ENCODE measurements at places on chromosomes 7 and 10.
A peak's percentile ranks its signal among the peaks of the same experiment; 100 is the strongest.

DNA sequence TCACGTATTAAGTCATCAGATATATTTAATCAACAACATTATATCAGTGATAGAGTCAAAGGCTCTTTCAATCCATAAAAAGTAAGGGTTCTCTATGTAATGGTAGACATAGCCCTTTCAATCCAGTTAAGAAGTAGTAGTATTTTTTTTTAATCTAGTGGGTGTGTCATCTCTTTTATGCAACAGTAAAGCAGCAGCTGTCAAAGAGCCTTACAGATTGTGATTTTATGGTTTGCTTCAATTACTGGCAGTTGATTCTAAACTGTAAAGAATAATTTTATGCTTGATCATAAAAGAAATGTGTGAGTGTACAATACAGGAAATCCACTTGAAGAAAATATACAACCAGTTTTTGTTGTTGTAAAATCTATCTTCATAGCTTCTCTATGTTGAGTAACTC lies 902.6 kb upstream of the MBL2 start:
- DNase-seq: no peak

DNA sequence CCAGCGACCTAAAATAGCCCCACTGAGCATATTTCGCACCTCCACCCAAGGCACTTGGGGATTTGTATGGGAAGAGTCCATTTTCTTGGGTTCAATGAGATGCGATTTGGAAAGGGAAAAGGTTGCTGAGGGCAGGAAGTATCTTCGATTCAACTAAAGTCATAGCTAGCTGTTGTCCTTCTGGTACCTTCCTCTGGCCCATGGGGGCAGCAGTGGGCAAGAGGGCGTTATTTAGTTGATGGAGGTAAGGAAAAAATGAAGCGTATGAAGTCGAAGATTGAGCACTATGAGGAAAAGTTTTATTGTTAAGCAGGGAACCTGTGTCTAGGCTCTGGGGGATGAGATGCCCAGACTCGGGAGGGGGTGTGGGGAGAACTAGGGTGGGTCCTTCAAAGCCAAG lies 135.4 kb downstream of the EVX1 start:
- no peak for DNase-seq

DNA sequence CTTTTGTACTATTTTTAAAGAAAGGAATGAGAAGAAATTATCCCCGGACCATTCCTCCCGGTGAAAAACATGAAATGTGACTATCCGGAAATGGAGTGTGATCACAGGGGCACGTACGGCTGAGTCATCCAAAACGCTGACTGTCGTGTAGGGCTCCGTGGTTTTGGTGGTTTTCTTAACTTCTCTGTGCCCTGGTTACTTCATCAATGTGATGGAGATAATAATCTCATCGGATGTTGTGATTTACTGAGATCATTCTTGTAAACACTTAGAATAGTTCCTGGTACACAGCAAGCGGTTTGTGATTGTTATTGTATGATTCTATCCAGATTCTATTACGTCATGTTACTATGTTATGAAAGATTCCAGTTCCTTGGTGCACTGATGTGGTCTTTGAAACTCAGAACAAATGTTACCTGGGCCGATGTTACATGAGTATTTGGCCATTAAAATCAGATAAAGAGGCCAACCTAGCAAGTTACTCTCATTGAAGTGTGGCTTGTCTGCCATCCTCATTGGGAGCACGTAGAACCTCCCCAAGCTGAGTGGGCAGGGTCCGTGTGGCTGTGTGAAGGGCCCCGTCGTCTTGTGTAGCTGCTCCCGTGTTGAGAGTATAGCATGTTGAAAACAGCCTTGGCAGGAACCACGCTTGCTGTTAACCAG lies 99.5 kb downstream of the CAMK1D start:
- peak; percentile 69 for DNase-seq

- DNase-seq: no peak
Observed at GRCh38 chr7:10521306-10521705, 452.4 kb upstream of the PHF14 start.

DNA sequence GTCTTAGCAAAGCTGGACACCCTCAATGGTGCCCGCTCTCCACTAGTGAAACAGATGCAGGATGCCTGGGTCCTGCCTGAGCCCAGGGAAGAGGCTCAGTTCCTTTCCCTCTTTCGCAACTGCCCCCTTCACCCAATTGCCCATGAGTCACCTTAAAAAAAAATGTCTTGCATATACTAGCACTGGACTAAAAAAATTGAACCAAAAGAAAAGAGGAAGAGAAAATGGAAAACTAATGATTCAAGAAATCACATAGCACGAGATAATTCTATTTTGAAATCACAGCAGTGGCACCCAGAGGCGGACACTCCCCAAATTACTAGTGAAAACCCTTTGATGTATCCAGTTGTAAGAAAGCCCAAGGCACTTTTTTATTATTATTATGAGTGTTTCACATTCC lies 972.5 kb downstream of the LRMDA start:
- no peak for DNase-seq

DNA sequence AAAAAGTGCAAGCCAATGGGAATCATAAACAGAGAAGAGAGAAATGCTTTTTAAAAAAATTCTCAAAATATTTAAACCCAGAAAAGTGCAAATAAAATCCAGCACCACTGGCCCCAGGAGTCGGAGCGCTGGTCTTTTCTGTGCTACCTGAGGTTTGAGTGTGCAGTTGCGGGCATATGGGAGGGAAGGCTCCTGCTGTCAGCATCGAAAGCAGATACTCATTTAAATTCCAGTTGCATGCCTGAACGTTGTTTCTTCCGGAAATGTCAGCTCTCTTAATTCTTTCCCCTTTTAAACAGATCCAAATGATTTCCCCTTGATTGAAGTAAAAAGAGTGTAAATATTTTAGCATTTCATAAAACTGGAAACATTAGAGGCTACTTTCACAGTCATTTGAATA lies 240.5 kb upstream of the GPR26 start:
- no peak for DNase-seq

GRCh38 chr7:28774261-28774988 lies 183.7 kb downstream of the TRIL start:
- DNase-seq: no peak

DNA sequence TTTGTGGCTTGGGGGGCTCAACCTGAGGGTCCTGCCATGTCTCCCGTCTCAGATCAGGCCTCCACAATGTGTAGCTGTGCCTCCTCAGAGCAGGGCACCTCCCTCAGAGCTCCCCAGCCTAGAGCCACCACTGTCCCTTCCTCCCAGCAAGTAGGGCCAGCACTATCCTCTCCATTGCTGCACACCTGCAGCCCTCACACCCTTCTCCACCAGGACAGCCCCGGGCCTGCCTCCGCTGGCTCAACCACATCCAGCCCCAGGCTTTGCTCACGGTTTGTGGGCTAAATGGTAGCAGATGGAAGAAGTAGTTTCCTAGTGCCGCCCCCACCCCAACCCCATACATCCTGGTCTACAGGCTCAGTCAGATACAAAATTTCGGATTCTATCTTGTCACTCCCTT lies 10.1 kb downstream of the NFKB2 start:
- no peak for DNase-seq

GRCh38 chr7:121558288-121558687 lies 162.2 kb upstream of the FAM3C start:
- no peak for DNase-seq

DNA sequence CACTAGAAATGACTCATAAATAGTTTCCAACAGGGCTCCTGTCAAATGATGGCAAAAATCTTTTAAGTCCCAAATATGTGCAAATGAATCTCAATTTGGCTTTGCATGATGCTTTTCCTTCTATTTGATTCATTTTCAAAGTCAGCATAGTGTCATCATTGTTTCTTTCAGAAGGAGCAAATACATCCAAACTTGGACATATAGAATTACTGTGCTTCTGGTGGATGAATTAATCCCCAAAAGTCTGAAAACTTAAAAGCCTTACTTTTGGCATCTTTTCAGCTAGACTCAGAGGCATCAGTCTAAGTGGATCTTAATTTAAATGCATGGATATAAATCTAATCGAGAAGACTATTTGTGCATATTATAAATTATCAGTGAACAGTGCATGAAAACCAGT lies 578.1 kb upstream of the FZD8 start:
- DNase-seq: no peak

DNA sequence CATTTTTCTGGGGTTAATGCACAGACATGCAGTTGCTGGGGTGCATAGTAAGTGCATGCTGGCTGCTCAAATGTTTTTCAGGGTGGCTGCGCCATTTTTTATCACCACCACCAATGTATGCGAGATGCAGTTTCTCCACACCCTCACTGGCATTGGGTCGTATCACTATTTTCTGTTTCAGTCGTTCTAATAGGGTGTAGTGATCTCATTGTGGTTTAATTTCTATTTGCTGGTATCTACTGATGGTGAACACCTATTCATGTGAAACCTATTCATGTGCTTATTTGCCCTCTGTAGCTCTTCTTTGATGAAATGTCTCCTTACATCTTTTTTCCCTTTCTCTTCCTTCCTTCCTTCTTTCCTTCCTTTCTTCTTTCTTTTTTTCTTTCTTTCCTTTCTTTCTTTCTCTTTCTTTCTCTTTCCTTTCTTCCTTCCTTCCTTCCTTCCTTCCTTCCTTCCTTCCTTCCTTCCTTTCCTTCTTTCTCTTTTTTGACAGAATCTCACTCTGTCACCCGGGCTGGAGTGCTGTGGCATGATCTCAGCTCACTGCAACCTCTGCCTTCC lies 84.3 kb downstream of the ELFN1 start:
- DNase-seq: no peak

GRCh38 chr10:33211106-33211878 lies 123.2 kb downstream of the NRP1 start:
- no peak for DNase-seq

DNA sequence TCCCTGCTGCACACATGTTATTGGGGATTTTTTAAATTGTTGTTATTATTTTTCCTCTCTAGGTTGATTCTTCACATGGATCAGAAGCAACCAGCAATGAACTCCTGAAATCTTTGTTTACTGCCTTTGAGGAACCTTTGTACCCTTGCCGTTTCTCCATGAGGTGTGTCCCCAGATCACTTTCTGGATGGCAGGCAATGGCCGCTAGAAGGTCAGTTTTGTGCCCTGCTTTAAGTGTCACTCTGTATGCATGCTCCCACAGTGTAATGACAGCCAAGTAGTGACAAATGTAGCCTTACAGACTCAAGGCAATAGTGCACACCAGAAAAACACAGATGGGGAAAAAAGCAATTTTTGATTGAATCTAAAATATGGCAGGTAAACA lies 47.7 kb upstream of the NRP1 start:
- DNase-seq: no peak

- no peak for DNase-seq
Observed at GRCh38 chr10:60382946-60383681, 6.6 kb downstream of the ANK3 start.

- DNase-seq: no peak
Observed at GRCh38 chr7:19026888-19027287, 90.5 kb downstream of the TWIST1 start.

DNA sequence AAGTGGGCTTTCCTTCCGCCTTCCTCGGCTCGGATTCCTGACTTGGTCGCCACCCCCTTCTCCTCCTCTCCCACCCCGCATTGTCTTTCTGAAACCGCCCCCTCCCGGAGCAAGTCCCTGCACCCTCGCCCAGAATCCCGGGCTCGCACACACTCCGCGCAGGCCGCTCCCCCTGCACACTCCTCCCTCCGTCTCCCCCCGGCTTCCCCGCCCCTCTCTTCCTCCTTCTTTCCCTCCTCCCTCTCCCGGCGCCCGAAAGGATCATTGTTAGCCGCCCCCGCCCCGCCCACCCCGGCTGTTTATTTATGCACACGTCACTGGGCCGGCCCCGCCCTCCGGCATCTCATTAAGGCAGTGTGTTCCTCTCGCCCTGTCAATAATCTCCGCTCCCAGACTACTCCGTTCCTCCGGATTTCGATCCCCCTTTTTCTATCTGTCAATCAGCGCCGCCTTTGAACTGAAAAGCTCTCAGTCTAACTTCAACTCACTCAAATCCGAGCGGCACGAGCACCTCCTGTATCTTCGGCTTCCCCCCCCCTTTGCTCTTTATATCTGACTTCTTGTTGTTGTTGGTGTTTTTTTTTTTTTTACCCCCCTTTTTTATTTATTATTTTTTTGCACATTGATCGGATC lies at the start of gene TCF7L2:
TSS of gene TCF7L2 (plus strand) at position 373 of the 633 bp plus-strand sequence. CDS start 510 bp downstream, outside the sequence.
- peak; percentile 47 for DNase-seq

DNA sequence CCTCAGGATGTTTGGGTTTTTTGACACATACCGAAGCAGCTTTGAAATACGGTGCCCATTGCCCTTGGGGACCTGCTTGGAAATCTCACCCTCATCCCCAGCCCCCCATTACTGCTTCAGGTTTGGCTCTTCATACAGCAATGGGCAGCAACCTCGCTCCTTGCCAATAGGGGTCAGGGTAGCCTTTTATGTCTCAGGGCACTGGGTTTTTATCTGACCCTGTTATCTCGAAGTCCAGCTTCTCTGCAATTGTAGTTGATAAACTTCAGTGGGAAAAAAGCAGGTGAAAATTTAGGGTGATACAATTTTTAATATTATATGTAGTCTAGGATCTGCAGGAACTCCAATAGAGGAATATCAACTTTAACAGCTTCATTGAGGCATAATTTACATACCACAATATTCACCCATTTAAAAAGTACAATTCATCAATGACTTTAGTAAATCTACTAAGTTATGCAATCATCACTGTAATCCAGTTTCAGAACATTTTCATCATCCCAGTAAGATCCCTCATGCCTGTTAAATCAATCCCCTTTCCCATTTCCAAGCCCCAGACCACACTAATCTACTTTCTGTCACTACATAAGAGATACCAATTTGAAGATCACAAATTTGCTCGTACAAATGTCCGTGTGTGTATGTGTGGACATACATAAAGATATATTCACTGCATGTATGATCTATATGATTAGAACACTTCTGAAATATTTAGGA lies 386.2 kb downstream of the KCNMA1 start:
- DNase-seq: no peak

- no peak for DNase-seq
Observed at GRCh38 chr7:30989008-30989823, 25.5 kb downstream of the GHRHR start.

DNA sequence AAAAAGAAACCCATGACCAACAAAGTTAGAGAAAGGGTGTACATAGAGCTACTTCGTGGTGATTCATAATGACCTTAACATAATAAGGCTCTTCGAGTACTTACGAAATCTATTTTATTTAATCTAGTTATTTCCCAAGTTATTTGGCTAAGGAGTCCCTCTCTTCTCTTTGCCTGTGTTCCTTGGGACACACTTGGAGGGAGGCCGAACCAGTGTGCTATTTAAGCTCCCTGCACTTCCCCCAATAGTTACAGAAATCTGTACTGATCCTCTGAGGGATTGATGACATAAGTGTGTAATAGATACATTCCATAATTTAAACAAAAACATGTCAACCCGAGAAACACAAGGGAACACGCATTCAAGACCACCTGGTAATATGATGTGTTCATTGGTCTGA lies 351.1 kb downstream of the GATA3 start:
- DNase-seq: no peak
